ENCODE measurements at places on chromosomes 4 and X. TPM values are rescaled to one million over a fixed set of nuclear protein-coding genes. Genes with fewer than 3 reads are reported as not detected.

GRCh38 chr4:98480535-98480934 lies 177.9 kb downstream of the TSPAN5 start:
- no peak overlapping the region for H3K27ac ChIP-seq
- H3K27me3 ChIP-seq, result no peaks in the 10 kb centered on the region
- H3K4me3 ChIP-seq, result no peak overlapping the region
- DNase-seq, result no peak

GRCh38 chr4:17535906-17536305 lies 20.9 kb downstream of the CLRN2 start:
- H3K27me3 ChIP-seq, result no peaks in the 10 kb centered on the region
- H3K36me3 ChIP-seq, result no peaks in the 10 kb centered on the region
- no peaks in the 10 kb centered on the region for H3K4me1 ChIP-seq
- H3K27ac ChIP-seq, result no peak overlapping the region
- H3K4me3 ChIP-seq, result no peak overlapping the region

The PRSS48 gene
- total RNA-seq, result not detected

DNA sequence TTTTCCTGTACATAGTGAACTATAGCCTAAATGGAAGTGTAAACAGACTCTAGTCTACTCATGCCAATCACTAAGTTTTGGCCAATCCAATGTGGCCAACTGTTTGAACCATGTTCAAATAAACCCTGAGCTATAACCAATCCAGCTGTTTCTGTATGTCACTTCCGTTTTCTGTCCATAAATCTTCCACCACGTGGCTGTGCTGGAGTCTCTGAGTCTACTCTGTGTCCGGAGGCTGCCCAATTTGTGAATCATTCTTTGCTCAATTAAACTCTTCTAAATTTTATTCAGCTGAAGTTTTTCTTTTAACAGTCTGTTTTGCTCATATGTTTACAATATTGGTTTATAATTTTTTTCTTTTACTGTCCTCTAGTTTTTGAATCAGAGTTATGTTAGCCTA lies 112.3 kb upstream of the BANK1 start:
- no peak for DNase-seq
- H3K27me3 ChIP-seq, result no peaks in the 10 kb centered on the region
- H3K27ac ChIP-seq, result no peak overlapping the region
- H3K4me1 ChIP-seq, result no peaks in the 10 kb centered on the region
- no peak overlapping the region for H3K4me3 ChIP-seq
- H3K36me3 ChIP-seq, result no peaks in the 10 kb centered on the region

DNA sequence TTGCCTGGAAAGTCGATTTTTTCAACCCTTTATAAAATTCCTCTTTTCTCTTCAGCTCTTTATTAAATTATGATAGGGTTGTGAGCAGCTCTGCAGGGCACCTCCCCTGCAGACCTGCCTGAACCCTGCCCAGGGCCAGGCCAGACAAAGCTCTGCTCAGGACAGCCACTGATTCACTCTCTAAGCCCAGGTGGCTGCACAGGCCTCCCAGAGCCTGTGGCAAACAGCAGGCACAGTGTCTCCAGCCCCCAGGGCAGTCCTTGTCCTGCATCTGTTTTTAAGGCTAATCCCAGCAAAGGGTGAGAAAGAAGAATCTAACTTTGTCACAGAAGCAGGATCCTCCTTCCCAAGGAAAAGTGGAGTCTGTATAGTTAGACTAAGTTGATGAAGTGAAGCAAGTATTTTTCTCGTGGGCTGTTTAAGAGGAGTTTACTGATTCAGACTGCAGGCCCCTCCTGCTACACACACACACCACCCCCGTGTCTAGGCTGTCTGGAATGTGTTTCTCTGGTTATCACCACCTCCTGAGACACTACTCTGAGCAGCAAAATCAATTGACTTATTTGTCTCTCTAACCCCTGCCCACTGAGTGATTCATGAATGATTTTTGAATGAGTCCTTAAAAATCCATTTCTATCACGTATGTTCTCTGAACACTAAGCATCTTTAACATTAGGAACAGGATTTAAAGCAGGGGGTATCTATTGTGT lies 101.7 kb downstream of the CHIC2 start:
- no peak for DNase-seq
- H3K4me1 ChIP-seq, result no peaks in the 10 kb centered on the region
- no peaks in the 10 kb centered on the region for H3K27me3 ChIP-seq
- H3K36me3 ChIP-seq, result no peaks in the 10 kb centered on the region
- no peak overlapping the region for H3K4me3 ChIP-seq

All from ovary (tissue), 10 donors.